Fibroblast of mammary gland (primary cell): ENCODE measurements at places on chromosomes 5 and 9.

GRCh38 chr5:127324756-127325155, 34.2 kb downstream of the MEGF10 start:
- DNase-seq: no peak

- no peak for DNase-seq
These were observed 5.2 kb downstream of the ZNF346 start for GRCh38 chr5:177027665-177028064.

DNA sequence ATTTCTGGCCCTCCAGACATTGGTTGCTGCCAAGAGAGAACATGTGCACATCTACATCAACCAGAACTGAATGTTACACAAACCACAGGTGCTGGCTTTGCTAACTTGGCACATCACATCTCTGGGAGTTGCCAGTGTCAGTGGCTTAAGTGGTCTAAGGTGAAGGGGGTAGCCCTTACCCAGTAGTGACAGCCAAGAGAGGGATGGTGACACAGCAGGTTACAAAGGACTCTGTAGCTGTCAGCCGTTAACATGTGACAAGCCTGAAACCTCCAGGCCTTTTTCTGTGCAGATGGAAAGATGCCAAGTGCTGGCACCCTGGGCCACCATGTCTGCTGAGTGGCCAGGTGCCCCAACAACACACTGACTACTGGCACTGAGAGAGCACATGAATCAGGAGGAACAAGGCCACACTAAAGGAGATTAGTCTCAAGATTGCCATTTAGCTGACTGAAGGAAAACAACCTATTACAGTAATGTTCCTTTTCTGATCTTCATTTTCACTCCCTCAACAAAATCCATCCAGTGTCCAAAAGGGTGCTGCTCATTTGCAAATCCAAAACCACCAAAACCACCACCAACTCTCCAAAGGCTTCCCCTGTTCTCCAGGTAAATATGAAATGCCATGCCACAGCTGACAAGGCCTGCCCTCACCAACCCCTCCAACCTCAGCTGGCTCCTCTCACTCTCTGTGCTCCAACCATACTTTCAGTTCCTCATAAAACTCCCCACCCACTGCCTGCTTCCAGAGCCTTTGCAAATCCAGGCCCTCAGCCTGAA, 20.2 kb downstream of the SIL1 start:
- peak; percentile 16 for DNase-seq

DNA sequence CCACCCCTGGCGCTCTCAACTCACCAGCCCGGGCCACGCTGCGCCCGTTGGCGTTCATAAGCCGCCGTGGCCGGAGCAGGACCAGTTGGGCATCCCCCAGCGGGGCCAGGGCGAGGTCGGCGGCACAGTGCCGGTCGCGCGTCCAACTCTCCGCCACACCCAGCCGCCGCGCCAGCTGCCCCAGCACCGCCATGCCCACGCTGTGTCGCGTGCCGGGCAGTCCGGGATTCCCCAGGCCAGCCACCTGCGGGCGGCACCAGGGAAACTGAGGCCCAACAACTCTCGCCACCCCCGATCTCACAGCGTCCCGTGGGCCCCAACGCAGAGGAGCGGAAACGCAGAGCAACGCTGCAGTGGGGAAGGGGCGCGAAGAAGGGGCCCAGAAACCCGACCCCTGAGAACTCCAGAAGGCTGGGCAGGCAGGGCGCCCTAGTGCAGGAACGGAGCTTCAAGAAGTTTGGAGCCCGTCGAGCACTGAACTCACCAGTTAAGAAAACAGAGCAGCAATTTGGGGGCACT, 453 bp downstream of the PTRH1 start:
- DNase-seq: no peak

GRCh38 chr9:109320742-109321448, at the start of gene EPB41L4B:
TSS of gene EPB41L4B (minus strand) at chr9:109321059. CDS start at chr9:109320446, 613 bp downstream.
- DNase-seq: peak; percentile 56

GRCh38 chr9:72365525-72366256, 683 bp upstream of the ZFAND5 start:
- peak; percentile 90 for DNase-seq

DNA sequence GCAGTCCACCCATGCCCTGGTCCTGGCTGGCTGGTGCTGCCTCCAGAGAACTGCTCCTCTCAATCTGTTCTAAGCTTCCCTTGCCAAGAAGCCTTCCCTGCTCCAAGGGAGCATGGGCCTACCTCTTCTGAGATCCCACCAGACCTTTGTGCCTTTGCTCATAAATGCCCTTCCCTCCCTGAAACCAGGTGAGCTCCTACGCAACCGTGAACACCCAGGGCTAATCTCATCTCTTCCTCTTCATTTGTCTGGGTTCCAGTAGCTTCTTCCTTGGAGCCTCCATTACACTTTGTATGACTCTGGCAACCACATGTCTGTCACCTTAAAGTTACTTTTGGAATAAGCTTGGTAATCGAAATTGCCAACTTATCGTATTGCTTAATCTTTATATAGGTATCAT, 270.6 kb downstream of the PBX3 start:
- no peak for DNase-seq

GRCh38 chr5:150203832-150204589, 14.1 kb downstream of the SLC6A7 start:
- DNase-seq: no peak

DNA sequence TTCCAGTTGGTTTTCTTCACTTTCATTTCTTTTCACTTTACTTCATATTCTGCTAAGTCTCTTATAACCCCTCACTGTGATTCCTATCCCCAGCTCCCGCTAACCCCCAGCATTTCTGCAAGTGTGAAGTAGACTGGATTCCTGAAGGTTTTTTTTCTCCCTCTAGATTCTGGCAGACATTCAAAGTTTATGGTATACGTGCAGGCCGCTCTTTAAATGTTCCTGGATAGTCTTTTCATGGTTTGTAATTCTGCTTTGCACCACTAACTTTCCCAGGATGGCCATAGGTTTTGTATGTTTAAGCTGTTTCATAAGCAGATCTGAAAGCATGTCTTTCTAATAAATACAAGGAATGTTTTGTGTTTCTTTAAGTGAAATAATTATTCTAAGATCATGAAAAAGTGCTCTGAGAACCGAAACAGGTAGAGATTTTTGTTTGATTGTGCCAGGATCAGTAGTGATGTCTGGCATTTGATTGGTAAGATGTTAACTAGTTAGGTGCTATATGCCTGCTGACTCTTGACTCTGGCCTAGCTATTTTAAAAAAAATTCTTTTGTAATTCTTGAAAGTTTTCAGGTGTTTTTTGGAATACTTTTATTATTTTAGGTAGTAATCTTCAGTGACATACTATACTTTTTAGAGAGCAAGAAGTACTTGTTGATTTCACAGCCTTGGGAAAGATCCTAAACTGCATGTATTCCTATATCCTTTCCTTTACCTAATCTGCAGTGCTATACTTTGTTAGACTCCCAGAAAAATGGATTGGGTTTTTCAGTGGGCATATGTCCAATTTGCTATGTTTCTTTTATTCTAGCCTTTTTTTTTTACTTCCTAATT, 29.7 kb downstream of the CNOT6 start:
- DNase-seq: no peak

DNA sequence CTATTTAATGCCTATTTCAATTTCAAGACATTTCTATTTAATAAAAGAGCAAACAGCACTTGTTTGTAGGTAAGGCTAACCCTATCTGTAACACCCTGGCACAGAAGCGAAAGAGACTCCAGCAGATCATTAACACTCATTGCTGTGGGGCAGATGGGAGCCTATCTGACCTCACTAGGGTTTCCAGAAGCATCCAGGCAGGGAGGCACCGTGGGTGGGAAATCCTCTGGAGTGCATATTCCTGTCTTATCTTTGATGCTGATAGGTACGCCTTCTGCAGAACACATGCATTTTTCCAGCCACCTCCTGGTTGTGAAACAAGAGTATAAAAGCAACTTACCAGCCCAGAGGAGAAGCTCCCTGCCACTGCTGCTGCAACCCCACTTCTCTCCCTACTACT, 233.7 kb downstream of the GLIS3 start:
- no peak for DNase-seq

GRCh38 chr9:8611153-8611552, 811.6 kb upstream of the DMAC1 start:
- DNase-seq: no peak

DNA sequence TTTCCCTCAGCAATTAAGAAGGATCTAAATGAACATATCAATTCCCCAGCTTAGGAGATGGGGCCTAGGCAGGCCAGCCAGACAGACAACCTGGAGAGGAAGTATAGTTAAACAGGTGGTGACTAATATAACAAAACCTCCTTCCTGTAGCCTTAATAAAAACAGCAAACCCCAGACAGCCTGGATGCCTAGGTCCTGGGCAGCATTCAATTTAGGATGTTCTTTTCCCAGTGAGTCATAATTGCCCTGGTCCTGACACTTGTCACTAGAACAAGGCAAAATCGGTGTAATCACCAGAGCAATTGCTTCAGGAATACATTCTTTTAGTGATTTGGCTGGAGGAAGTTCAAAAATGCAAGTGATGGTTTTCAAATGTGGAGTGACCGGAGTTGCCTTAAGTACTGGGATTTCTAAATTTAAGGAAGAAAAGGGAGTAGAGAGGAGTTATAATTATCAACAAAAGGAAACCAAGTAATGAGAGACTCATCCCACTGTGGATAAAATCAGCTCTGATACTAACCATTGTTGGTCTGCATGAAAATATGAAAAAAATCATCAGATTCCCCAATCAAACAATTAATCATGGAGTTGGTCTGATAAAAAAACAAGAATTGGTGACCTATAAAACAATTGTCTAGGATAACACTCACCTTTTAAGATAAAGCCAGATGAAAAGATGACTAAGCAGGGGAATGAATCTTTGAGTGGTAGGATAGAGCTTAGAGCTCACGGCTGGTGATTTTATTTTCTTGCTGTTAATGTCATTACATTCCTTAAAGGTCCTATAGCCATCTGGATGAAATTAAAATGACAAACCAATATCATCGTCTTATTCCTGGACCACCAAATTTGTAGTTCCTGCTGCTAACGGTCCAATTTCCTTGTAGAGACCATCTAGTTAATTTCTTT, 39.0 kb upstream of the TARS1 start:
- DNase-seq: peak; percentile 68

- no peak for DNase-seq
These were observed 385.5 kb upstream of the MEF2C start for GRCh38 chr5:89268460-89268859.

GRCh38 chr5:158297002-158297527, 438.1 kb upstream of the CLINT1 start:
- no peak for DNase-seq

DNA sequence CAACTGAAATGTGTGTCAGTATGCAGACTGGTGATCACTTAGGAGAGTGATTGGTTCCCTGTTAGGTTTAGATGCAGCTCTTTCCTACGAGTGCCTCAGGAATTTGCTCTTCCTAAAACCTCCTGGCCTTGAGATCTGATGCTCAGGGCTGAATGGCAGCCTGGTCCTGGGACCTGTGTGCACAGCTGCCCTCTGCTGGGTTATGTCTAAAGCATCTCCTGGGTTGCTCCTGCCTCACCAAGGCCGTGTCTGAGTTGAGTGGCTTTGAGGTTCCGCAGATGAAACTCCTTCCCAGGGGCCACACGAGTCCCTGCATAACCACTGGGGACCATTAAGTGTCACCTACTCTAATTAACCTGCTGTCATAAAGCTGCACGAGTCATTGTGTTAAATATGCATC, 59.5 kb downstream of the MVB12B start:
- DNase-seq: no peak
